Stimulated activated CD4-positive, alpha-beta T cell treated with anti-CD3 and anti-CD28 coated beads, Interleukin-15, amount 100 ng/mL, for 1 hour (primary cell): ENCODE measurements at places on chromosomes 4 and X.

DNA sequence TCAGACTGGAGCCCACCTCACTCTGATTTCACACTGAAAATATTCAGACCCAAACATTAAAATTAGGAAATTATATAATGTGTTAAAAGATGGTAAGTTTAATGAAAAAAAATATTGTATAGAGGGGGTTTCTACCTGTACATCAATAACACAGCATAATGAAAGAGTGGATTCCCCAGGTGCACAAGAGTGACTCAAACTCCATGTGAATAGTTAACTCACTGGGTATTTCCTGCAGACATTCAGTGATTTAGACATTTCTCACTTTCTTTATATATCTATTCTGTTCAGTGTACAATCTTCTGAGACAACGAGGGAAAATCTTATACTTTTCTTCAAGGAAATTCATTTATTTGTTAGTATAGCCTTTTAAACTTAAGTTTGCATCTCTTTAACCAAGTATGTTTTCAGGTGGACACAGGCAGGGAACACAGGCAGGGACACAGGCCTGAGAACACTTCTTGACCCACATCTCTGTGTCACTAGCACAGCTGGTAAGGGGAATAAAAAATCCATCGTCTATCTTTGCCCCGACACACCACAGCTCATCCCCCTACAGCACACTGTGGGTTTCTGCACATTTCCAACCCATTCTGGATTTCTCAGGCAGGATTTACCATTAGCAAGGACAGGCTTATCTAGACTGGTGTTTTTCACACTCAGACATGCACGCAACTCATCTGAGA, 525.5 kb upstream of the BOD1L1 start:
- DNase-seq = no peak

GRCh38 chr4:10353110-10353509, 104.1 kb downstream of the ZNF518B start:
- DNase-seq = no peak

DNA sequence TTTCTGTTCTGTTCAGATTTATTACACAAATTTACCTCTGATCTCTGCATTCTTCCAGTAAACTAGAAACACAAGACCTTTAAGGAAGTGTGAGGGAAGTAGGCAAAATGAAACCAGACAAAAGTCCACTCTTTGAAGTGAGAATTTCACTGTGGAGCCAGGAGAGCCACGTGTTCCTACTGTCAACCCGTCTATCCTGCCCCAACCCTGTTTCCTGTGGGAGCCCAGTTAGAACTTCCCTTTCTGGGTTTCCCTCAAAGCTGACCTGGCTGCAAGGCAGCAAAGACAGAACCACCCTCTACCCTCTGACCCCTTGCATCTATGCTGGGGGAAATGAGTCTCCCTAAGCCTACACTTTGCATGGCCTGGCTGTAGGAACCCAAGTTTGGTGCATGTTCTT, 40.0 kb downstream of the TMEM144 start:
- no peak for DNase-seq

DNA sequence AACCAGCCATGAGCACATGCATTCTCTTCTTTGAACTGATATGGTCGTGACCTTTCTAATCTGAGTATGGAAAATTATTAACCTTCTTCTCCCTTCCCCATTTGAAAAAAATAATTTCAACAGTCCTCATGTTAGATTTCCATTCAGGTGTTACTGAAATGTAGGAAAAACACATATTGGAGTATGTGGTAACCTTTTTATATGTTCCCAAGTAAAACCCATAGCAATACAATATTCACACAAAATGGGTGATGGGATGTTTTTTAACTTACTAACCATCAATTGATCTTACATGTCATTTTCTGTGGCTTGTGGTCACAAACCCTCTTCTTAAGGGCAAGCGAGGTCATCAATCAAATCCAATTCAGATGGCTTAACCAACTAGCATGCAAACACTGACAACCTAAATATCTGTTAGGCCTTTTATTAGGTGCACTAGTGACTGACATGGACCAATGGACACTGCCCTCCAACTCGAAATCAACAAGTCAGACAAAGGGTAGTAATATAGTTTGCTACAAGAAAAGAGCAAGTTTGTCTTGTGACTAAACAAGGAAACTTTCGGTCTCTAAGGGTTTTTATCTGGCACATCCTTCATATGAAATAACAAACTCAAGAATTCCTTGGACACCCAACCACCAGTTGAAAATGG, 74.3 kb downstream of the CAMK2D start:
- no peak for DNase-seq

DNA sequence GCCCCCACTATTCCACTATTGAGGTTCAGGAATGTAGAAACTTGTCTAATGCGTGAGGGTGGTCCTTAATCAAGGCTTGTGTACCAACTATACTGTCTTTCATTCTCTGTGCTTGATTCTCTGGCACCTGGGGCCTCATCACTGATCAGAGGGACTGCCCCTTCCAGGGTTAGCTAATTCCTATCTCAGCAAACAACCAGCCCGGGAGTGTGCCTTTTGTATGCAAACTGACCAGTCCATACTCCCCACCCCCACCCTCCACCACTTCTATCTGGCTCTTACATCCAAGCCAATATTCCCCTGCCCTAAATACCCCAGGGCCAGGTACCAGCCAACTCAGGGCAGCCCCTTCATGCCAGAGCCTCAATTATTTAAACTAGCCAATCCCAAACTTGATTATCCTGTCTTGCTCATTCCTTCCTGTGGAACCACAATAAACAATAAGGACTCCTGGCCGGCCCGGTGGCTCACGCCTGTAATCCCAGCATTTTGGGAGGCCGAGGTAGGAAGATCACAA, 59.3 kb downstream of the FTHL17 start:
- no peak for DNase-seq

DNA sequence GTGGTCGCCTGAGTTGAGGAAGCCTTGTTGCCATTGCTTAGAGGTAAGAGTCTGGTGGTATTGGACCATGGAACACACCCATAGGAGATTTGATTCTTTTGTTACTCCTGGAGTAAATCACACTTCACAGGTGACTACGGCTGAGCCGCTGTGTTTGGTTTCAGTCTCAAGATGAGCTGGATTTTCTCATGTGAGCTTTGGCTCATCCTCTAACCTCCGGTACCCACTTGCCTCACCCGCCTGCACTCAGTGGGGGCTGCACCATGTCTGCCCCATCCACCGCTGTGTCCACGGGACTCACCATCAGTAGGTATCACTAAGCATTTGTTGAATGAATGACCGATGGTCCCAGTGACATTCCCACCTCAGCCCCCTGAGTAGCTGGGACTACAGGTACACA, 52.7 kb downstream of the HTT-AS start:
- DNase-seq = no peak

GRCh38 chr4:95087657-95088455, 330.1 kb downstream of the BMPR1B start:
- no peak for DNase-seq

DNA sequence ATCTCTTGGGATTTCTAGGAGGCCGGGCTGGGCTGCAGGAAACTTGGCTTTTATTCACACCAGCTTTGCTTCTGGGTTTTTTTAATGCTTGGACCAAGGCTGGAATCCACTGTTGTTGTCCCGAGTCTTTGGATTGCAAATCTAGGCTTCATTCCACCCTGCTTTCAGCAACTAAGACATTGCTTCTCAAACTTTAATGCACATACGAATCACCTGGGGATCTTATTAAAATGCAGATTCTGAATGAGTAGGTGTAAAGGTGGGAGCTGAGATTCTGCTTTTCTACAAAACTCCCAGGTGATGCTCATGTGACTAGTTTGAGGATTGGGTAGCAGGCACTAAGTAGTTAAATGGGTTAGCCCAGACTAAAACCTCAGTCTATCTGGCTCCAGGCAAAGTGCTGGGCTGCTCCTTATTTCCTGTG, 39.2 kb upstream of the GPC4 start:
- DNase-seq = no peak

GRCh38 chr4:65472531-65472930, 197.8 kb downstream of the EPHA5 start:
- DNase-seq = no peak

- DNase-seq = no peak
Observed at GRCh38 chr4:110492522-110492921, 16.6 kb downstream of the ENPEP start.

- DNase-seq = no peak
Observed at GRCh38 chr4:89829470-89830138, 7.4 kb downstream of the SNCA start.

- DNase-seq = no peak
Observed at GRCh38 chr4:153408932-153409331, 57.2 kb upstream of the TMEM131L start.

DNA sequence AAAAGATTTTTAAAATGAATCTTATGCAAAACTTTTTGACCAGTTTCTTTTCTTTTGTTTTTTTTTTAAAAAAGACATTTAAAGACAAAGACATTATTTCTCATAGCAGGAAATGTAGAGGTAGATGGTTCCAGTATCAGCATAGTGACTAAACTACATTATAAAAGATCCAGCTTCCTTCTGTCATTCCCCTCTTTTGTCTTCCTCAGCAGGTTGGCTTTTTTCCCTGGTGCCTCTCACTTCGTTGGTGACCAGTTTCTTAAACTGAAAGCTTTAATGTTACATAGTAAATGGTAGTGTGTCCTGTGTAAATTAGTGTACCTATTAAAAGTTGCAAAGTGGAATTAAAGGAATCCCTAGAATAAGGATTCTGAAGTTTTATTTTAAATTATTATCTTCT, 36.1 kb downstream of the DCK start:
- DNase-seq = no peak

- DNase-seq = no peak
Observed at GRCh38 chr4:178165251-178165950, 723.2 kb upstream of the AGA start.

- DNase-seq = no peak
Observed at GRCh38 chrX:67545036-67545821, 1.4 kb downstream of the AR start.

DNA sequence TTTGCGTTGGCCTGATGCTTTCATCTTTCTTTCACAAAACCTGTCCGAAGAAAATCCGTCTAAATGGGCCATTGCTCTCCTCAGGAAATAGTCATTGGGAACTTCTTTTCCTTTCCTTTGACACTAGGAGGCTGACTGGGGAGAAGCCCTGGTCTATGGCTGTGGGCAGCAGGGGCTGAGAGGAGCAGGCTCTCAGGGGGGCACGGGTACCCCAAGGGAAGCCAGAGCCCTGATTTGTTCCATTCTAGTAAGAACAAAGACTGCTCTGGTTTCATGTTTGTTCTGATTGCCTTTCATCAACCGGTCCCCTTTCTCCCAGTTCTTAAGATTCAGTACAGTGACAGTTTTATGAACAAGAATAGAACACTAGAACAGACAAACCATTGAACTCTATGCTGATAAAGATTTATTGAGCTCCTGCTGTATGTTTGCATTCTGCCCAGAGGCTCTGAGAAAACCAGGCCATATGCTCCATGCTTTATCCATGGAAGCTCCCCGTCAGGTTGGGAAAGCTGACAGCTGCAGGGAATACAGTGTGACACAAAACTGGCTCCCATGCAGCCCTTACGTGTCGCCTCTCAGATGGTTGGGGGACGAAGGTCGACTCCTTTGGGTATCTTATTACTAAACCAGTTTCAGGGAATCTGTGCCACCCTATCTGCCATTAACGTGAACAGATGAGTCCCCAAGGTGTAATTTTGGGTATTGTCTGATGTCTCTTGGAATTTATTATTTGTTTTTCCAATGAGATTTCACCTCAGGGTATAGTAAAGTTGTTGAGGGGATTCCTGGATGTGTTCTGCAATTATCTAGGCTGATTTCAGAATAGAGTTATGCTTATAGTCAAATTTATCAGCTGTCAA, 72.4 kb upstream of the MSANTD1 start:
- DNase-seq = no peak

DNA sequence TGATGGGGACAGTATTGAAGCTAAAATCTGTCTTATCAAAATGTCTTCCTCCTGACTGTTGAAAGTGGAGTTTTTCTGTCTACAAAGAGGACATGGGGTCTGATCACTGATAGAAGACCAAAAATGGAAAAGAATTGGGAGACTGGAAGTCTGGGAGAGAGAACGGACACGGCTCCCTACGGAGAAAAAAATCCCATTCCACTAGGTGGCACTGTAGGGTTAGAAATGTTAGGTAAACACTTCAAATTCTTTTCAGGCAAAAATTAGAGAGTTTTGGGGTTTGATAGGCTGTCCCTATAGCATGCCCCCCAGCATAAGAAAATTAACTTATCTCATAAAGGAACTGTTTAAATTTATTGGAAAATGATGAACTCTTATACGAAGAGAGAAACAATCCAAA, 200.5 kb downstream of the FAM133A start:
- DNase-seq = no peak

GRCh38 chr4:168398589-168398988, 80.0 kb upstream of the DDX60 start:
- no peak for DNase-seq

DNA sequence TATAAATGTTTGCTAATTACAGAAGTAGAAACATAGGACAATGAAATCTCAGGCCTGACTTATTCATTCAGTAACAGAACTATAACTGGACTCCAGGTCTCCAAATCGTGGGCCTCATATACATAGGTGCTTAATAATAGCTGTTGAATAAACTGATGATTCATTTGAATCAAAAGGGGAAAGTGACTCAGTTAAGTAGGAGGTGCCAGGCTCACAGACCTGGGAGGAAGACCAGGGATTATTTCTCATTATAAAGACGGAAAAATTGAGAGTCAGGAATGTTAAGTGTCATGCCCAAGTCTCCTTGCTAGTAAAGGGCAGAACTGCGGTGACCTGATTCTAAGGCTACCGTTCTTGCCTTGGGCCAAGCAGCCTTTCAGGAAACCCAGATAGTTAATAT, 131.5 kb downstream of the HS3ST1 start:
- DNase-seq = no peak

- DNase-seq = no peak
Observed at GRCh38 chrX:54540289-54540688, 10.3 kb downstream of the GNL3L start.

GRCh38 chr4:8911316-8912088, 39.9 kb upstream of the HMX1 start:
- no peak for DNase-seq

GRCh38 chr4:152090543-152090942, 329.7 kb upstream of the GATB start:
- DNase-seq = no peak

- DNase-seq = no peak
Observed at GRCh38 chrX:84340968-84341367, 153.0 kb upstream of the RPS6KA6 start.
